ENCODE measurements at places on chromosomes 7 and 10.

GRCh38 chr7:28815928-28816373, 142.2 kb downstream of the TRIL start:
- DNase-seq: no peak

DNA sequence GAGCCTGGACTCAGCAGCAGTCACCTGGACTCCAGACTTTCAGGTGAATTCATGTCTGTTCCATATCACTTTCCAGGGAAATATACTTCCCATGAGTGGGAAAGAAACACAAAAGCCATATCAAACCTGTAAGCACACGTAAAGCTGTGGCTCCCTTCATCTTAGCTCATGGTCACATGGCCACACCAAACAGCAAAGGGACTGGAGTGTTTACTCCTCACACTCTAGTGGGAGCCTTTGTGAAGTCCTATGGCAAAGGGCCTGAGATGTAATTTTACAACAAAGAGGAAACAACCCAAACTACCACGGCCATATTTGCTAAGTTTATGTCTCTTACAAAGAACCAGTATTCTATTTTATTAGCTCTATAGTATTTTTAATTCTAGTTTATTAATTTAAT, 16.3 kb downstream of the SFTPA1 start:
- no peak for DNase-seq

DNA sequence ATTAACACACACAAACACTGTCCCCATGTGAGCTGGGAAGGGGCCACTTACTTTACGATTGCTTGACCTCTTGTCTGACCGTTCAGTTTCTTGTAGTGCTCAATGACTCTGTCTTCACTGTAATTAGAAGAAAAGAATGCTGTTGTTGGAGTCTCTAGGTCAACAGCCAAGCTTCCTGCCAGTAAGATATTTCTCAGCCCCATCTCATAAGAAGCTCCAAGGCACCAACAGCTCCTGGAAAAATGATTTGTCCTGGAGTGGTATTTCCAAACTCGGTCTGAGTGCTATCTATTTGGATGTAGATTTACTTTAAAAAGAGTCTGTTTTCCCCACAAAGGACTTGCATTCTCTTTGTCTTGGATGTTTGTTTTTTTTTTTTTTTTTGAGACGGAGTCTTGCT, 153.7 kb downstream of the PRPF18 start:
- no peak for DNase-seq

DNA sequence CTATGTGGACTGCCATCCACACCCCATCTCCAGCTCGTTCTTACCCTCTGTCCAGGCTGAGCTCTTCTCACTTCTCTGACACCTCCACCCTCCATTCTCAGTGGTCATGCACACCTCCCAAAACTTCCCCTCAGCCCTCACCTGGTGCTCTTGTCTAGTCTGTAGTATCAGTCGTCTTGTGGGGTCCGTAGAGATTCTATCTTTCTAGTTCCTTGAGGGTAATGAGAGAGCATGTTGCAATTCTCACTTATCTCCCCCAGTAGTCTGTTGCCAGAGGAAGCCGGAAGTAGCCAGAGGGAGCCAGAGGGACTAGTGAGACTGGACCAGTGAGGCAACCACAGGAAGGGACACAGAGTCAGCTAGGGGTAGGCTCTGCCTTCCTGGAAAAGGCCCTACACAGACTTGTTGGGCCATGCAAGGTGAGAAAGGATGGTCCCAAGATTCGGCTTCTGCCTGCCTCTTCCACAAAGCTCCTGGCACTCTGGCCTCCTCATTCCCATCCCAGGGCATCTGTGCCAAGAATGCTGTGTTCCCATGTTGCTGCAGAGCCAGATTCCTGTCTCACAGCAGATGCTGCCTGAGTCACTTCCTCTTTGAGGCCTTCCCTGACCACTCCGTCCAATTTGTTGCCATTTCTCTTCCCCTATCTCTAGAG, 50.6 kb upstream of the DUSP5 start:
- DNase-seq: no peak

GRCh38 chr7:76269895-76270294, 32.6 kb upstream of the HSPB1 start:
- DNase-seq: no peak

GRCh38 chr7:157276731-157277562, 59.9 kb upstream of the DNAJB6 start:
- DNase-seq: no peak

GRCh38 chr10:28971255-28971654, 293.9 kb downstream of the BAMBI start:
- no peak for DNase-seq

GRCh38 chr7:155878250-155878649, 66.0 kb upstream of the SHH start:
- no peak for DNase-seq

DNA sequence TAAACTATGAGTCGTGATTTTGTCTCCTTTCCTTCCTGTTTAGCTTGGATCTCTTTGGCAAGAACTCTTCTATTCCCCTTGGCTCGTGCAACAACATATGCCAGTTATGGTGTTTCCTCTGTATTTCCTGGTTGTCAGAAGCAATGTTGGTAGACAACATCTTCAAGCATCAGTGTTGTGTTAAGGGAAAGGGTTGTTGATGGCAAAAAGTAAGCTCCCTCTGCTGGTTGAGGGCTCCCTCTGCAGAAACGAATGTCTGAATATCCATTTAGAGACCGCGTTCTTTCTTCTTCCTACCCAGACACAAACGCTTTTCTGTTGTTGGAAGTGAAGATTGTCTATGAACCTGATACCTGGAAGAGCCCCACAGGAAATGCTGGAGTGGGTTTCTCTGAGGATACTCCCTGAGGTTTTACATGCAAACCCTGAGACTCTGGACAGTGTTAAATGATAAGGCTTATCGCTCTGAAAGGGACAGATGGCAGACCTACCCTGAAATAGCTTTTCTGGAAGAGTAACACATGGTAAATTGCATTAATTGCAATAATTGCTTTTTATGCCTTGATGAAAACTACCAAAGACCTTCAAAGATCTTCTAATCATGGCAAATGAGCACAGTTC, 23.5 kb upstream of the C1QL3 start:
- peak; percentile 6 for DNase-seq

DNA sequence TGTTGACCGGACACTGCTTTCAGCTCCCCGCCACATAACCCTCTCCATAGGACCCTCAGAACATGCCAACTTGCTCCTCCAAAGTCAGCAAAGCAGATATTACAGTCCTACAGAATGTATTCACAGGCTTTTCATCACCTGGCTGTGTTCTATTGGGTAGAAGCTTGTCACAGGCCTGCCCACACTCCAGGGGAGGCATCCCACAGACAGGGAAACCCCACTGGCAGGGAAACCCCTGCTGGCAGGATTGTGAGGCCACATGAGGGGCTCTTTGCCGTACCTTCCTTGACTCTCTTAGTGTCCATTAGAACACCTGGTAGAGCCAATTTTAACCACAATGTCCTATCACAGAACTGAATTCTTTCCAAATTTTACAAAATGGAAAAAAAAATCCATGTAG, 344.2 kb upstream of the MGMT start:
- no peak for DNase-seq

DNA sequence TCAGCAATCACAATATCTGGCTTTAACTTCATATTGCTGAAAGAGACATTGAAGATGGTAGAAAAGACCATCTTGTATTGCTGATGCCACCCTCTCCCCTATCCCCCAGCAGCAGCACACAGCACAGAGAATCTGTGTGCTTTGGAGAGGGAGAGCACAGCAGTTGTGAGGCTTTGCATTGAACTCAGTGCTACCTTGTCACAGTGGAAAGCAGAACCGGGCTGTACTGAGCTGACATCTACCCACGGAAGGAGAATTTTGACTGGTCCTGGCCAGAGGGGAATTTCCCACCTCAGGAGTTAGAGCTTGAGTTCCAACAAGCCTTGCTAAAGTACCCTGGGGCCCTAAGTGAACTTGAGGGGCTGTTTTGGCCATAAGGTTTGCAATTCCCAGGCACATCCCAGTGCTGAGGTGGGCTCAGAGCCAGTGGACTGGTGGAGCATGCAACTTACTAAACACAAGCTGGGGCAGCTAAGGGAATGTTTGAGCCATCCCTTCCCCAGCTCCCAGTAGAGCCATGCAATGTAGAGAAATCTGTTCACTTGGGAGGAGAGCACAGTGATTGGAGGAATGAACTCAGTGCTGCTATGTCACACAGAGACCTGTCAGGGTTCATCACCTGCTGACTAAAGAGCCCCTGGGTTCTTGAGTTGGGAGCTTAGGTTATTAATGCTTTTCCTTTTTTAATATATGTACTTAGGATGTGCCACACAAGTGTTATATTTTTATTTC, 62.1 kb downstream of the OR13A1 start:
- no peak for DNase-seq

- no peak for DNase-seq
These were observed 80.1 kb downstream of the SH2D4B start for GRCh38 chr10:80617807-80618206.

- DNase-seq: no peak
These were observed 9.4 kb downstream of the BRAT1 start for GRCh38 chr7:2545746-2546425.

DNA sequence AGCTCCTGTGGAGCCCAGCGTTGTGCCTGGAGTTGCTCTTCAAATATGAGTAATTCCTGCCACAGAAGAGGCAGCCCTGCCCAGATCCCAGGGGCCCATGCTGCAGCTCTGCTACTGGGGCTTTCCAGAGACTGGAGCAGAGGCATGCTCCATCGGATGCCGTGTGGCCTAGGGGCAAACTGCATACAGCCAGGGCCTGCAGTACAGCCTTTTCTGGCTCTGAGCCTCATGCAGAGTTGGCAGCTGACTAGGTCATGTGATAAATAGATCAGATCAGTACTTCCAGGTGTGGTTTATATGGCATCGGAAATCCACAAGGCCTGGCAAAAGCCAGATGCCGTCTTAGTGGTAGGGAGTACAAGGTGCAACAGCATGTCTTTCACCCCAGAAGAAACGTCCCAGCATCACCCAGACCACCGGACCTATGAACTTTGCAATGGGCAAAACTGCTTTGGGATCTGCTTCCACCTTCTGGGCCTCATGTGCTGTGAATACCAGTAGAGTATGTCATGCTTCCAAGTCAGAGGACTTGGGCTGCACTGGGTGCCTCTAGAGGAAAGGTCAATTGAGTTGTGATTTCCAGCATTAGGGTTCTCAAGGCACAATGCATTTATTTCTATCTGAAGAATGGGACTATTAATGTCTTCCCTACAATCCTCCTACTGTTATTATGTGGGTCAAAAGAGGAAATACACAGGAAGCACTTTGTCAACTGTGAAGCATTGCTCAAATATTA, 250.7 kb upstream of the ZNF32 start:
- DNase-seq: no peak

DNA sequence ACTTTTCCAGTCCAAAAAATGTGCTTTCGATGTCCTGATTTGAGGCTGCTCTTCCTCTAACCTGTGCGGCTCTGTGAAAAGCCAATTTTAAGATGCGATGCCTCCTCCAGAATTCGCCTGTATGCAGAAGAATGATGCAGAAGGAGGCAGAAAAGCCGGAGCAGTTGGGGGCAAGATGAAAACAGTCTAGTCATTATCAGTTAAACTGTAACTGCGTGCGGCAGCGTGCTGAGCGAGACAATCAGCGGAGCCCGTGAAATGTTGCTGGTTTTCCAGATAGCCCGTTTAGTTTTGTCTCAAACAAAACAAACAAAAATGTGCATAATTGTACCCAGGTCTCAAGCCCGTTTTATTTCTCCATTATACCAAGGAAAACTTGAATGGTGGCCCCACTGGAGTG, 137.0 kb upstream of the FGFR2 start:
- DNase-seq: no peak

- no peak for DNase-seq
These were observed 180.0 kb upstream of the AHR start for GRCh38 chr7:17118412-17118811.

- no peak for DNase-seq
These were observed 64.6 kb downstream of the GSAP start for GRCh38 chr7:77351539-77352004.

GRCh38 chr10:29815572-29815971, 180.8 kb upstream of the SVIL start:
- DNase-seq: no peak

DNA sequence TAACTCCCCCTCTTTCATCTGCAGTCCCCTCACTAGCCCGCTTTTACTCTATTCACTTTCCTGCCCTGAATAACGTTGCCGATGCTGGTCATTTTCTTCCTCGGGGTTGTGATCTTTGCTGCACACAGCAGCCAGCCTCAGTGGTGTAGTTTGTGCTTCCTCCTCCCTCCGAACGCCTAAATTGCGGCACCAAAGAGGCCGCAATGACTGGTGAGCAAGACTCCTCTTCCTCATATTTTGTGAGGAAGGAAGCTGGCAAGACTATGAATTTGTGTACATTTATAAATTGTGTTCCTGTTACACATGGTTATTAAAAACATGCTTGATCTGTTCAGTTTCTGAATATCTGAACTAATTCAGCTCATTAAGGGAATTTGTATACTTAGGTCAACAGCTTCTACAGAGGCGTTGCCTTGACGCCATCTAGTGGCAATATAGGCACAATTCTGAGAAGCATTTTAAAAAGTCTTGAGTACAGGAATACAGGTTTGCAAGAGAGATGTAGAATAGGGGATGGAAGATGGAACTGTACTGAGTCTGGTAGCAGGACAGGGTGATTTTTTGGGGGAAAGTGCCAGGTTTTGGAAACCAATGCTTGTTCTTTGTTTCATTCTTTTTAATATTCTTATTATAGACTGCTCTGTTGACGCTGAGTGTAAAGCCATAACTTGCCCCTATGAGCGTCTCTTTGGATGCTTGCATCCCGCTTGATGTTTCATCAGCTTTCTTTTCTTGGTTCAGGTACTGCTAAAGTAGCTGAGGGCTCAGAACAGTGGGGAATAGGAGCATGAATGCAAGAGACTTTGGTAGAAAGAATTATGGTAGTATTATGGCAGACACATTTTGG, 4.1 kb upstream of the TAS2R5 start:
- DNase-seq: peak; percentile 36

- no peak for DNase-seq
These were observed 171.3 kb downstream of the DNAJC1 start for GRCh38 chr10:21831986-21832820.

GRCh38 chr10:133196936-133197758, 32.9 kb upstream of the UTF1 start:
- DNase-seq: no peak

DNA sequence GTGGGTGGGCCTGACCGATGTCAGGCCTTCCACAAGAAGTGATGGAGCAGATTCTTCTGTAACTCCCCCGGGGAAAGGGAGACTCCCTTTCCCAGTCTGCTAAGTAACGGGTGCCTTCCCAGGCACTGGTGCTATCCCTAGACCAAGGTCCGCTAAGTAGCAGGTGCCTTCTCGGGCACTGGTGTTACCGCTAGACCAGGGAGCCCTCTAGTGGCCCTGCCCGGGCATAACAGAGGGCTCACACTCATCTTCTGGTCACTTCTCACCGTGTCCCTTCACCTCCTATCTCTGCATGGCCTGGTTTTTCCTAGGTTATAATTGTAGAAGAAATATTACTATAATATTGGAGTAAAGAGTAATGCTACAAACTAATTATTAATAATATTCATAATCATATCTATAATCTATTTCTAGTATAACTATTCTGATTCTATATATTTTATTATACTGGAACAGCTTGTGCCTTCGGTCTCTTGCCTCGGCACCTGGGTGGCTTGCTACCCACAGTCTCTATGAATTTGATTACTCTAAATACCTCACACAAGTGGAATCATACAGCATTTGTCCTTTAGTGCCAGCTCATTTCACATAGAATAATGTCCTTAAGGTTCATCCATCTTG, 1378.7 kb downstream of the XPNPEP1 start:
- no peak for DNase-seq

- DNase-seq: peak; percentile 53
These were observed 63.5 kb downstream of the ZNF365 start for GRCh38 chr10:62437696-62438095.

Data from HCT116 (cell line).